ENCODE measurements at places on chromosomes 11 and 22. TPM values are rescaled to one million over a fixed set of nuclear protein-coding genes. Genes with fewer than 3 reads are reported as not detected.

RCOR2 gene
- 12.3 TPM for polyA plus RNA-seq

DDTL gene
- 6.7 TPM for polyA plus RNA-seq

OR10D3 gene
- not detected for polyA plus RNA-seq

CRYAB gene
- polyA plus RNA-seq: 51.4 TPM

SIK2 gene
- 23.2 TPM for polyA plus RNA-seq

MS4A6E gene
- not detected for polyA plus RNA-seq

CYP2D6 gene
- polyA plus RNA-seq: 2.5 TPM

OR4A16 gene
- polyA plus RNA-seq: not detected

OR8G1 gene
- not detected for polyA plus RNA-seq

P4HA3 gene
- polyA plus RNA-seq: 1.3 TPM

NXPE4 gene
- polyA plus RNA-seq: not detected

CACNA1I gene
- polyA plus RNA-seq: 0.08 TPM

LUZP2 gene
- 1.7 TPM for polyA plus RNA-seq

OR2AG2 gene
- 0.09 TPM for polyA plus RNA-seq

NCF4 gene
- 2.5 TPM for polyA plus RNA-seq

GGT1 gene
- 47.3 TPM for polyA plus RNA-seq

GAB4 gene
- not detected for polyA plus RNA-seq

OR5B21 gene
- polyA plus RNA-seq: not detected

C22orf31 gene
- 1.2 TPM for polyA plus RNA-seq

C11orf97 gene
- not detected for polyA plus RNA-seq

DNAL4 gene
- 36.5 TPM for polyA plus RNA-seq

NTM gene
- 36.2 TPM for polyA plus RNA-seq

SLC6A5 gene
- 0.14 TPM for polyA plus RNA-seq

NAV2 gene
- 55.2 TPM for polyA plus RNA-seq

KCNE3 gene
- 29.7 TPM for polyA plus RNA-seq

SMC1B gene
- polyA plus RNA-seq: 0.21 TPM

OR52H1 gene
- not detected for polyA plus RNA-seq

TPBGL gene
- polyA plus RNA-seq: 0.25 TPM

HEPHL1 gene
- polyA plus RNA-seq: not detected

OR52I2 gene
- polyA plus RNA-seq: 0.04 TPM

CHEK2 gene
- polyA plus RNA-seq: 17.3 TPM

SFI1 gene
- 26.1 TPM for polyA plus RNA-seq

MMP11 gene
- polyA plus RNA-seq: 19.3 TPM

SLCO2B1 gene
- polyA plus RNA-seq: 10.2 TPM

OR8H2 gene
- polyA plus RNA-seq: not detected

BBOX1 gene
- 45.1 TPM for polyA plus RNA-seq

CCDC87 gene
- 0.34 TPM for polyA plus RNA-seq

TYR gene
- polyA plus RNA-seq: not detected

C1QTNF5 gene
- polyA plus RNA-seq: 26.3 TPM

UBQLN3 gene
- not detected for polyA plus RNA-seq

PRDM11 gene
- 20.3 TPM for polyA plus RNA-seq

GRIA4 gene
- polyA plus RNA-seq: 1.2 TPM

Measured in right renal pelvis (tissue), 4 donors.